Muscle of leg (tissue), 16 donors: ENCODE measurements at places on chromosomes 1 and 21. TPM values are rescaled to one million over a fixed set of nuclear protein-coding genes. Genes with fewer than 3 reads are reported as not detected.

Gene RNU1-4
- total RNA-seq, result 2,384 TPM

Gene ATAD3C
- total RNA-seq, result 0.22 TPM

Gene CTSS
- total RNA-seq, result 13.3 TPM

Gene TNFSF4
- total RNA-seq, result 1.4 TPM

Gene CR1
- 1.5 TPM for total RNA-seq

Gene GJC2
- total RNA-seq, result 1.6 TPM

- no peak overlapping the region for H3K4me3 ChIP-seq
- DNase-seq, result no peak
- no peaks in the 10 kb centered on the region for H3K4me1 ChIP-seq
- no peaks in the 10 kb centered on the region for H3K36me3 ChIP-seq
Observed at GRCh38 chr1:44158871-44159270, 17.4 kb upstream of the KLF18 start.

DNA sequence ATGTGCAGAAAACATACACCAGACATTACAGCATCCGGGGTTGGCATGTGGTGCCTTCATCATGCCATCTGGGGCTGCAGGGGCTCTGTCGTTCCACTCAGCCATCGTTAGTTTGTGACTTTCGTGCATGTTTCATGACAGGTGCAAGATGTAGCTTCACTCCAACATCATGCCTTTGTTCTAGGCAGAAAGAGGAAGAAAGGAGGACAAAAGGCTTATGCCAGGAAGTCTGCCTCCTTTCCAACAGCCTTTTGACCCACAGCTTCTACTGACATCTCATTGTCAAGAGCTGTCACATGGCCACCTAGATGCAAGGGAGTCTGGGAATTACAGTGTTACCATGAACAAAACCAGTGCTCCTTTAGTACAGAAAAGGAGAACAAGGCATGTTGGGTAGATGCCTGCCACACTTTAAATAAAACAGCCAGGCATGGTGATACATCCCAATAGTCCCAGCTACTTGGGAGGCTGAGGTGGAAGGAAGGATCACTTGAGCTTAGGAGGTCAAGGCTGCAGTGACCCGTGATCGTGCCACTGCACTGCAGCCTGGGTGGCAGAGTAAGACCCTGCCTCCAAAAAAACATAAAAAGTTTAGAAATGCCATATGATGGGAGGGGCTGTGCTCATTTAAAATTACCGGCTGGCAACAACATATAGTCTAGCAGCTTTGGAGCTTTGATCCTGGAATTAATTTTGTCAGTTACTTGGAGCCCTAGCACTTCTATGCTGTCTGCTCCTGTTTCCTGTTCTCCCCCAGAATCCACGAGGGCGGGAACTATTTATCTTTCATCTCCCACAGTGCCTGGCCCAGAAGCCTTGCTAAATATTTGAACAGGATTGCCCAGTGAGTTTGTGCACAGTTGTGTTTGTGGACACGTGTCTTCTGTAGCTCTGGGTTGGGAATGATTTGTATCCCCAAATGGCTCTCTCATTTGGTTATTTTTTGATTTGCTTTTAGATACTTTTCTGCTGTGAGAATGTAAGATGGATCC, 7.4 kb downstream of the DOP1B start:
- no peak for DNase-seq
- peaks cover 12% of the 10 kb centered on the region for H3K36me3 ChIP-seq
- no peak overlapping the region for H3K4me3 ChIP-seq
- H3K4me1 ChIP-seq, result peaks cover 4% of the 10 kb centered on the region
- no peak overlapping the region for H3K27ac ChIP-seq

DNA sequence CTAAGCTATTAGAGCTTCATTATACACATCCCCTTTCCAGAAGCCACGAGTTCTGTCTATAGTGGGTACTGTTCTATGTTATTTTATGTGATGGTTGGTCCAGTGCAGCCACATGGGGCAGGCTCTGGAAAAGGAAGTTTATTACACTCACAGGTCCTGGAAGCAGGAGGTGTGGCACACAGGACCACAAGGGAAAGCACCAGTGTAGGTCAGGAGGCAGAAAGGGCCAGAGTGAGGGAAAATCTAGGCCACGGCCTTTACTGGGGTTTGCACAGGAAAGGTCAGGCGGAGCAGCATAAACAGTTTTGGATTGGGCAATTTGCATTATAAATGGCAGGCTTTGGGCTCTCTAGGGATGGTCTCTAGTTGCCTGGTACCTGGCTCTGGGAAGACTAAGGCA, 21.8 kb upstream of the CNIH3 start:
- no peak overlapping the region for H3K27ac ChIP-seq
- no peaks in the 10 kb centered on the region for H3K36me3 ChIP-seq

DNA sequence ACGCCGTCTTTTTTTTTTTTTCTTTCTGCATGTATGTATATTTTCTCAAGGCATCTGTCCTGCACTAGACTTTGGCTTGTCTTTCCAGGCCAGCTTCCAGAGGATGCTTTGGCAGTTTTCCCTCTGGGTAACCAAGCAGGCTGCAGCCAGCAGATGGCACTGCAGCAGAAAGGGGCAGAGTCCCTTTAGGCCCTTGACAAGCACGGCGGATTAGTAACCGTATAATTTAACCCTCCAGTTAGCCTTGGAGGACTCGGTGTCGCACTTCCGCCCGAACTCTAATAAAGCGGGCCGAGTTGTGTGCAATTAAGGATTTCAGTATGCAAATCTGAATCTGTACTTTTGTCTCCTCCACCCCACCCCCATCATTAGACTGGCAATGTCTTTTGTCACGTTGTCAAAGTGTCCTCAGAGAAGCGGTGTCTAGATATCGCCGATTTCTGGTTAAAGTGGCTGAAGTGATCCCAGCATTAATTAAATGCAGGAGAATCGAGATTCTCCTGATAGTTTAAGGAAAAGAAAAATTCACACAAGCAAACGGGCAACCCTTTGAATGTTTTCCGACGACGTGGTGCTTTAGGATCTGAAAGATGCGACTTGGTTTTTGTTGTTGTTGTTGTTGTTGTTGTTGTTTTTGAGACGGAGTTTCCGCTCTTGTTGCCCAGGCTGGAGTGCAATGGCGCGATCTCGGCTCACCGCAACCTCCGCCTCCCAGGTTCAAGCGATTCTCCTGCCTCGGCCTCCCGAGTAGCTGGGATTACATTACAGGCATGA, 1.1 kb upstream of the TMEM167B start:
- H3K36me3 ChIP-seq, result peaks cover 14% of the 10 kb centered on the region
- H3K4me1 ChIP-seq, result peaks cover 28% of the 10 kb centered on the region
- H3K27me3 ChIP-seq, result no peaks in the 10 kb centered on the region

- H3K27ac ChIP-seq, result no peak overlapping the region
- peaks cover 14% of the 10 kb centered on the region for H3K27me3 ChIP-seq
- H3K36me3 ChIP-seq, result no peaks in the 10 kb centered on the region
- H3K4me1 ChIP-seq, result peaks cover 7% of the 10 kb centered on the region
- H3K4me3 ChIP-seq, result no peak overlapping the region
Observed at GRCh38 chr1:224734261-224734935, 118.3 kb downstream of the CNIH3 start.

DNA sequence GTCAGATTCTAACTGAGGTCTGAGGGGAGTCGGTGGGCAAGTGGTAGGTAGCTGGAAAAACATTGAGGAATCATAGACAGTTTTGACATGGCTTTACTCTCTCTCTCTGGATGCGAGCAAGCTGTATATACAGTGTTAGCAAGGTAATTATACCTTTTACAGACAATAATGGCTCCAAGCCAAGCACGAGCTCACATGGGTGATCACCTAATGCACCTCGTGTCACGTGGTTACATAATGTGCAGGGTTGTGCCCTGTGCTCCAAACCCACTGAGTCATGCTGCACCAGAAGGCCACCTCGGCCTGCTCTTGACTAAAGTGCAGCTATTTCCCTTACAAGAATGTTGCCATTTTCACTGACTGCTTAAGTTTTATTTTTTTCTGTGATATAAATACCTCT, 7.6 kb upstream of the CLCA2 start:
- DNase-seq, result no peak
- no peaks in the 10 kb centered on the region for H3K27me3 ChIP-seq
- no peak overlapping the region for H3K4me3 ChIP-seq
- H3K27ac ChIP-seq, result no peak overlapping the region
- no peaks in the 10 kb centered on the region for H3K36me3 ChIP-seq
- H3K4me1 ChIP-seq, result no peaks in the 10 kb centered on the region

- H3K27me3 ChIP-seq, result no peaks in the 10 kb centered on the region
- H3K4me3 ChIP-seq, result no peak overlapping the region
- H3K36me3 ChIP-seq, result no peaks in the 10 kb centered on the region
- no peaks in the 10 kb centered on the region for H3K4me1 ChIP-seq
Observed at GRCh38 chr1:67636146-67636545, 48.9 kb upstream of the GADD45A start.

DNA sequence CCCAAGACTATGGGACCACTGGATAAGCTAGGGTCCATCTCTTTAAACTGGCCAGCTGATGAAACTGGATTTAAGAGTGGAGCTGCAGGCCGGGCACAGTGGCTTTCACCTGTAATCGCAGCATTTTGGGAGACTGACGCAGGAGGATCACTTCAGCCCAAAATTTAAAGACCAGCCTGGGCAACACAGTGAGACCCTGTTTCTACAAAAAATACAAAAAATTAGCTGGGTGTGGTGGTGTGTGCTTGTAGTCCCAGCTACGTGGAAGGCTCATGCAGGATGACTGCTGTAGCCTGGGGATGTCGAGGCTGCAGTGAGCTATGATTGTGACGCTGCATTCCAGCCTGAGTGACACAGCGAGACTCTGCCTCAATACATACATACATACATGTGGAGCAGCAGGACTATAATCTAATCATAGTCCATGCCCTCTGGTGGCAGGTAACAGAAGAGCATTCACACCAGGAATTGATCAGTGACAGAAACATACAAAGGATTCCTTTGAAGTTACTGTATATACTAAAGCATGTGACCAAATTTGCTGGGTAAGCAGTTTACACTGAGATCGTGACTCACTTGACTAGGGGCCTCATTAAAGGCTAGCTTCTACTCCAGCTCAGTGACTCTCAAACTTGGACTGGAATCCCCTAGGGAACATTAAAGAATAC, 101.5 kb upstream of the SLFNL1 start:
- DNase-seq, result peak; percentile 46
- no peaks in the 10 kb centered on the region for H3K4me1 ChIP-seq
- H3K36me3 ChIP-seq, result no peaks in the 10 kb centered on the region

- H3K4me3 ChIP-seq, result no peak overlapping the region
- no peaks in the 10 kb centered on the region for H3K36me3 ChIP-seq
- no peaks in the 10 kb centered on the region for H3K27me3 ChIP-seq
- peak; percentile 5 for DNase-seq
- H3K27ac ChIP-seq, result no peak overlapping the region
Observed at GRCh38 chr1:106344494-106344893, 712.0 kb upstream of the PRMT6 start.
